RWPE1 (cell line): ENCODE measurements at places on chromosomes 5 and 9.

- no peak for DNase-seq
Observed at GRCh38 chr5:132436936-132437335, 53.6 kb downstream of the IRF1 start.

DNA sequence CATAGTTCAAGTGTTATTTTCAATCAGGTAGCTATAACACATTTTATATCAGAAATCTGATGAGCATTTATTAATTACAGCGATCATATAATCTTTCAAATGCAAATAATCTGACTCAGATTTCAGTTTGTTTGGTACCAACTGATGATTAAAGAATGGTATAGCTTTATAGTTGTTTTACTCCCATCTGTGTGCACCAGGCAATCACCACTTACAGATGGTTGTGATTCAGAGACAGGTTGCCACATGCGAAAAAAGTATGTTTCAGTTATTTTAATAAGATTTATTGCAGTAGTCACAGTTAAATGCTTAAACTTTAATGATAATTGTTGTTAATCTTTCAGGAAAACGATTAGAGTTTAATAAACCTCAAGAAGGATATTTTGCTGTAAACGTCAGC lies 155.1 kb upstream of the ARRDC3 start:
- no peak for DNase-seq

DNA sequence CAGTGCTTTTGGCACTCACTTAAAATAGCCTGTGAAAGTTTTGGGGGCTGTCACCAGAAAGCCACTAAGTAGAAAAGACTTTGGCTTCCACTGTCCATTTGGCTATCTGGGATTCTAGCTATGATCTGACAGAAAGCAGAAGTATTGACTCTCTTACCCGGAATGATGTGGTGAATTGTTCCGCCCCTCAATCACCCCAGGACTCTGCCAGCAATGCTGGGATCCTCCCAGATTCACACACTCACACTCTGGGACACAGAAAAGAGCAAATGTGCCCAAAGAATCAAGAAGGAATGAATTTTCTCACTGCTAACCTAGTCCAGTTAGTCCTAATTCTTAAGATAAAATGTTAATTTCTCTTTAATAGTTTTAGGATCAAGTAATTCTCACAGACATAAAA lies 576.9 kb downstream of the BNC2 start:
- DNase-seq, result no peak

GRCh38 chr5:16135506-16135905 lies 44.1 kb downstream of the MARCHF11 start:
- DNase-seq, result no peak

- DNase-seq, result no peak
Observed at GRCh38 chr5:36641431-36641830, 35.0 kb downstream of the SLC1A3 start.

- DNase-seq, result no peak
Observed at GRCh38 chr9:120715389-120715924, 1.2 kb upstream of the MEGF9 start.

DNA sequence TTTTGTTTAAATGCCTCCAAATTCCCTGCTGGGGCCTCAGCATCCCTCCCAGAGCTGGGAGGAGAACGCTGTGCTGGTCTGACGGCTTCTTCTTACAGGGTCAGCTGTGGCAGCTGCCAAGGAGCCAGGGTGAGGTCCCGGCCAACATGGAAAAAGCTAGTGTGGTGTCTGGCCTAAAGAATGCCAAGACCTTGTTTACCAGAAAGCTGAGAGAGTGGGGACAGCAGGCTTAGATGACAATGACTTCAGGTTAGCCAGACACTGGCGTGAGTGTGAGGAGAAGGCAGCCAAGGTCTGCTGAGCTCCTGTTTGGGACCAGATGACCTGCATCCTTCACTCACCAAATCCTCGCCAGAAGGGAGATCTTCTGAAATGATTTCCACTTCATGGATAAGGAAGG lies 112.5 kb downstream of the CRB2 start:
- no peak for DNase-seq

GRCh38 chr5:6652025-6652424 lies 18.8 kb downstream of the SRD5A1 start:
- no peak for DNase-seq

DNA sequence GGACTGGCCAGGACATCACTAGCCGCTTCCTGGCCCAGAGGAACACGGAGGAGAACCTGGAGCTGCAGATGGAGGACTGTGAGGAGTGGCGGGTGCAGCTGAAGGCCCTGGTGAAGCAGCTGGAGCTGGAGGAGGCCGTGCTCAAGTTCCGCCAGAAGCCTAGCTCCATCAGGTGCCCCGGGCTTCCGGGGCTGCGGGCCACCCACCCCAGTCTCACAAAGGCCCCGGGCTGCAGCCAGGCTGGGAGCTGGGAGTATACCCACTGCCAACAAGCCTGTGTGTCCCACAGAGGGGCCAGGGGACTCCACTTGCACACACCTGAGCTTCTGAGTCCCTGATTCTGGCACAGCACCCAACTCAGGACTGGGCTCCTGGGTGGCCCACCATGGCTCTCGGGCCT lies 1.7 kb upstream of the RABL6 start:
- DNase-seq, result no peak

DNA sequence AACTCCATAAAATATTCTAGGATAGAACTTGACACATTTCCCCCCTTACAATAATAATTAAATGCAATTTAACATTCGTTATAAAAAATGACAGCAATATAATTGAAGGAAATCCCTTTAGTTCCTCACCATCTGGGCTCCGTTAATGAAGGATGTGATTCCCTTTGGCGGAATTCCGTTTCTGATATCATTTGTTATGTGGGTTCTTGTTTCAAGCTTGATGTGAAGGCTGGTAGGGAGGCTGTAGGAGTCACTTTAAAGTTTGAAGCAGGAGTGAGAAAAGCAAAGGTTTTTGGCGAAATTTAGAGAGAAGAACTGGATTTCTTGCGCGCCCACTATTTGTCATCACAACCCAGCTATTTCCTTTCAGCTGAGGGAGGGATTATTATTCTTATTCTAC lies 4.0 kb downstream of the RGS7BP start:
- DNase-seq, result no peak

- no peak for DNase-seq
Observed at GRCh38 chr5:179336126-179336870, 9.0 kb downstream of the ADAMTS2 start.

DNA sequence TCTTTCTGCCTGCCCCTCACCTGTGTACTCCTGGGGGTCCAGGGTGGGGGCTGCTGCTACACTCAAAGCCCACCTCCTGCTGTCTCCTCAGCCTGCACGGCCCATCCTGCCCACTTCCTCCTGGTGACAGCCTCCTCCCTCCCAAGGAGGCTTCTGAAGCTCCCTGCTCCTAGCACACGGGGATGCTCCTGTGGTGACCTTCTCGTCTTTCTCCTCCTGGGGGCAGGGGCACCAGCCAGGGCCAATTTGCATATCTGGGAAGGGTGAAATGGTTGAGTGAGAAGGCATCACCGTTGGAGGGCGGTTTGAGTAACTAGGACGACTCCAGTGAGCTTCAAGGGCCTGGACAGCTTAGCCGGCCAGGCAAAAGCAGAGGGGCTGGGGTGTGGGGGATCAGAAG lies 51.9 kb upstream of the COL5A1 start:
- DNase-seq, result no peak

DNA sequence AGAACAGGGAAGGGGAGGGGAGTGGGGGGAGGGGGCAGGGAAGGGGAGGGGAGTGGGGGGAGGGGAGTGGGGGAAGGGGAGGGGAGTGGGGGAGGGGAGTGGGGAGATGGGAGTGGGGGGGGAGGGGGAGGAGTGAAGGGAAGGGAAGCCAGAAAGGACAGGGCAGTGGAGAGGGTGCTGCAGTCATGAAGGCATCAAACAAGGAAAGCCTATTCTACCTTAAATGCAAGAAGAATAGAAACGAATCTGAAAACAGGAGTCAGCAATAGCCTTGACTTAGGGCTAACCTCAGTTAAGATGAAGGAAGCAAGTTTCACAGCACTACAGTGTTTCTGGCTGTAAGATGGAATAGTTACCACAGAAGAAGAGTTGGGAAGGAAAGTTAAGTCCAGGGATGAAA lies 59.5 kb downstream of the CAMSAP1 start:
- DNase-seq, result no peak

DNA sequence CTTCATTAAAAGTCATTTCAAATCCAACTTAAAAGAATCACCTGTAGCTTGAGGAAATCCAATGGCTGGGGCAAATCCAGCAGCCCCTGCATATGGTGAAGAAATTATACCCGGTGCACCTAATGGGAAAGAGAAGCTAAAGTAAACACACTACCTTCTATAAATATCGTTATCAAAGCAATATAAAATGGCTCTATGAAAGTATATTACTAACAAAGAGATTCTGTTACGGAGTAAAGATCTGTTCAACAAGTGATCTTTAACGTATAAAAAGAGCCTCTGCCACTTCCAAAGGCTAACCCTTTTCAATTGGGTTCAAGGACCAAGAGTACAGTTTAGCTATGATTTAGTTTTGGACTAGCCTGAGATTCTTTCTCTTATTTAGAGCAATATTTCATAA lies 59.7 kb upstream of the SUSD1 start:
- DNase-seq, result no peak

- peak; percentile 34 for DNase-seq
Observed at GRCh38 chr9:16247188-16247875, 623.1 kb downstream of the BNC2 start.

- DNase-seq, result no peak
Observed at GRCh38 chr9:36789886-36790285, 217.2 kb downstream of the MELK start.

GRCh38 chr5:15533129-15533893 lies 33.3 kb downstream of the FBXL7 start:
- no peak for DNase-seq

GRCh38 chr9:130763331-130764171 lies 70.0 kb downstream of the EXOSC2 start:
- DNase-seq, result no peak

- no peak for DNase-seq
Observed at GRCh38 chr5:66861402-66861801, 265.2 kb downstream of the MAST4 start.

- DNase-seq, result no peak
Observed at GRCh38 chr5:141994511-141995136, 18.2 kb downstream of the GNPDA1 start.

DNA sequence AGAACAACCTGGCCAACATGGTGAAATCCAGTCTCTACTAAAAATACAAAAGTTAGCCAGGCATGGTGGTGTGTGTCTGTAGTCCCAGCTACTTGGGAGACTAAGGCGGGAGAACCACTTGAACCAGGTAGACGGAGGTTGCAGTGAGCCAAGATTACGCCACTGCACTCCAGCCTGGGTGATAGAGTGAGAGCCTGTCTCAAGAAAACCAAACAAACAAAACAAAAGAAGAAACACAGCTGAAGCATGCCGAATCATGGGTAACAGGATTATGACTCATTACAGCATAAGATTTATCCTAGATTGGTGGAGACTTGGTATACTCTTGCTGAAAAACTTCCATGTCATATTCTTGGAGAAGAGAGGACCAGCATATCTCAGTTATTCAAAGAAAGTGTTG lies 236.7 kb upstream of the CCNH start:
- DNase-seq, result peak; percentile 10

- DNase-seq, result no peak
Observed at GRCh38 chr5:3424946-3425345, 170.7 kb upstream of the IRX1 start.

DNA sequence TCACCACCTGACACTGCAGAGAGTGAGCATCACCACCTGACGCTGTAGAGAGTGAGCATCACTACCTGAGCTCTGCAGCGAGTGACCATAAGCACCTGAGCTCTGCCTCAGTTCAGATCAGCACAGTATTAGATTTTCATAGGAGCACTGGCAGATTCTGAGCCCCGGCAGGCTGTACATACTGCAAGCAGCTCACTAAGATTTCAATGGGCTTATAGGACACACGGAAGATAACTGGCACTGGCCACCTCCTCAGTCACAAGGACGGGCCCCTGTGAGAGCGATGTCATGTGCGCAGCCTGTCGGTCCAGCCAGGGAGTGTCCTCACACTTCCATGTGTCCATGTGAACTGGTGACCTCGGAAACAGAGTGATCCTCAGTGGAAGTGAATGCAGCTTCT lies 153.5 kb upstream of the IRX2 start:
- no peak for DNase-seq

DNA sequence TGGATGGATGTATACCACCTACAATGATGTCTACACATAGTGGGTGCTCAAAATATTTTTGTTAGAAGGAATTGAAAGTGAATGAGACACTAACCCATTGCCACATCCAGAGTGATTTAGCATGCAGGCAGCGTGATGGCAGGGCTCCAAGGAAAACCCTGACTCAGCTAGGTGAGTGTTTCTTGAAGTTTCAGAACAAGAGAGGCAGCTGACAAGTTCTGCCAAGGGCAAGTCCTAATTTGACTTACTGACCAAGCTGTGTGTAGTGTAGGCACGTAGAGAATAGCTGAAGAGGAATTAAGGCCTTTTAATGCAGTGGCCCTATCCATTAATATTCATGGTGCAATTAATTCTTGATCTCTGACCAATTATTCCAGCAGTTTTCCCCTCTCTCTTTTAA lies 107.8 kb upstream of the ATP10B start:
- peak; percentile 90 for DNase-seq

- no peak for DNase-seq
Observed at GRCh38 chr5:180069589-180070247, 1.8 kb downstream of the RNF130 start.

DNA sequence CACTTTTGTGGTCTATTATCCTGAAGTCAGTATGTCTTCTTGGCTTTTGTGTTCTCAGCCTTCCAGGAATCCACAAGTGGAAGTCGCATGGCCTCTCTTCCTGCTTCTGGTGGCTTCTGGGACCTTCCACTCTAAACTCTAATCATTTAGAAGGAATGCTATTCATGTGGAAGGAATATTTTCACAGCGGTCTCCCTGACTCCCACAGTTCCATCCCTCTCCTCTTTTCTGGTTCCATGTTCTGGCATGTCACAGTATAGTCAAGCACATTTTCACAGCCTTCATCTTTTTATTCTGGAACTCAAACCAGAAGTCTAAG lies 7.3 kb upstream of the RAI14 start:
- no peak for DNase-seq

DNA sequence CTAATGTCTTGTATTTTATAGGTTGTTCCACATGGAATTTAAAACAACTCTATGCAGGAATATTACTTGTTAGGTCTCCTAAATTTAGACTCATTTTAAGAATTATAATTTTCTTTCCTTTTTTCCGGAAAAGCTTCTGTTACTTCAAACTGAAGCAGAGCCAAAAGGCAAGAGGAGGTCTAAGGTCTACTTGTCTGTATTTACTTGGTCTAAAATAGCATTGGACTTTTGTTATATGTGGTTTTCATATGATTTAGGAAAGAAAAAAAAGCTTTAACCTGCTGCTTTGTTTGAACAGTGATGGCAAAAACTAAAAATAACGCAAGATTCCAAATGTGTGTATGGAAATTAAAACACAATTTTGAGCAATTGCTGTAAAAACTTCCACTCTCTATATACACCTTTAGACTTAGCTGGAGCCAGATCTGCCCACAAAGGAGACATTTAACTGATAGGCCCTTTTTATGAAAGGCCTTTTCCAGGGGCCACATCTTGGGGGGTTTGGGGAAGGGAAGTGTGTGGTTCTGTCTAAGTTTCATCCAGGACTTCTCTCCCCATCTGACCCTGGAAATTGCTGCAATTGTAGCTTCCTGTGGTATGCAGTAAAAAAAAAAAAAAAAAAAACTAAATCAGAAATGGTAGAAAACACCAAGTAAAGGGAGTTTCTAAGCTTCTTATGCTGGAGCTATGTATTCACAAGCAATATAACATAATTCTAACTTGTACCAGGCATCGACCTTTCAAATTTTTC lies 307.7 kb upstream of the MEF2C start:
- DNase-seq, result no peak

- DNase-seq, result peak; percentile 23
Observed at GRCh38 chr9:91421971-91422757, 1.5 kb downstream of the NFIL3 start.
